NCI-H1436 (cell line): ENCODE measurements at places on chromosomes 2 and 18.

GRCh38 chr2:101821828-101822458 is 124.4 kb downstream of the MAP4K4 start:
- DNase-seq, result no peak

GRCh38 chr2:101223814-101224231 is 28.9 kb upstream of the CNOT11 start:
- DNase-seq, result no peak

DNA sequence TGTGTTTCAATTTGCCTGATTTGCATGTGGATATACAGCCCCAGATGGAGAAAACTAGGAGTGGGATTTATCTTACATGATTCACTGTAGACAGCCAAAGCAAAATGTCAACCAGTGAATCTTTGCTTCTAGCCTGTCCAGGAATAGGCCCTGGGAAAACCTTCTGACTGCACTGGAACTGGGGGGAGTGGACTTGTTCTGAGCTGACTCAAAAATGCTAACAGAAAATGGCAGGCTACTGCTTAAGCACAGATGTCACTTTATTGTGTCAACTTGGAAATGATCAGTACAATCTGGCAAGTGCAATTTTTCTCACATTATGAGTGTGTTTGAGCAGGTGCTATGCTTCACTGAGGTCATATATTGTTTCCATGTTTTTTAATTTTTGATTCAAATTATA is 593.7 kb downstream of the NRXN1 start:
- DNase-seq, result no peak

- DNase-seq, result no peak
Observed at GRCh38 chr2:217038001-217038400, 178.1 kb upstream of the TNP1 start.

DNA sequence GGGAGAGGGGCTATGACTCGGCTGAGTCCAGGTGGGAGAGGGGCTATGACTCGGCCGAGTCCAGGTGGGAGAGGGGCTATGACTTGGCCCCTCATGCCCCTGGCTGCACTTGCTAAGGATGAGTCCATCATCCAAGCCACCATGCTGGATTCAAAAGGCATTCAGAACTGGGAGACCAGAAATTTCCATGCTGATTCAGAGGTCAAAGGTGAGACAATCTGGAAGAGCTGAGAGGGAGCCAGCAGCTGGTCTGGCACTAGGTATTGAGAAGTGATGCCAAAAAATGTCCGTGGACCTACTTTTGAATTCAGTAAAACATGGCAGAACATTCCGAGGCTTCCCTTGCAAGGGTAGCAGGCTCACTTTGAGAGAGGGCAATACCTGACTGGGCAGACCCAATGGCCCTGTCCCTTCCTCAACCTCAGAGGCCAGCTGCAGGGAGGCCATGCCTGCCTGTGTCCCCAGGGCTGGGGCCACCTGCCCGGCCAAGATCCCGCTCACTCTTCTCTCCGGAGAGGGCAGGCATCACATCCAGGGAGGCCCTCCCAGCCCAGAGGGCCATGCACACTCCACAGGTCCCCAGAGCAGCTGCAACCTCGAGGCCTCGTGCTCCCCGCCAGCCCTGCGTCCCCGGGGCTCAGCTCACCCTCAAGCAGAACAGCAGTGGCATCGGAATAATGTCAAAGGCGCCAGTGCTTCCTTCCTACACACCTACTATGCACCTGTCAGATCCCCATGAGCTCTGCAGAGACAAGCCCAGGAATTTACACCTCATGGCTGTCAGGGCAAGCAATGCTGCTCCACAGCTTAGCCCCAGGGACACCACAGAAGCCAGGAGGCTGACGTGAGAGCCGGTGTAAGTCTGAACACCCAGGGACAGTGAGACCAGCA is 80.2 kb upstream of the GPC1 start:
- DNase-seq, result no peak

GRCh38 chr18:34848695-34849094 is 138.6 kb downstream of the DTNA start:
- DNase-seq, result no peak

DNA sequence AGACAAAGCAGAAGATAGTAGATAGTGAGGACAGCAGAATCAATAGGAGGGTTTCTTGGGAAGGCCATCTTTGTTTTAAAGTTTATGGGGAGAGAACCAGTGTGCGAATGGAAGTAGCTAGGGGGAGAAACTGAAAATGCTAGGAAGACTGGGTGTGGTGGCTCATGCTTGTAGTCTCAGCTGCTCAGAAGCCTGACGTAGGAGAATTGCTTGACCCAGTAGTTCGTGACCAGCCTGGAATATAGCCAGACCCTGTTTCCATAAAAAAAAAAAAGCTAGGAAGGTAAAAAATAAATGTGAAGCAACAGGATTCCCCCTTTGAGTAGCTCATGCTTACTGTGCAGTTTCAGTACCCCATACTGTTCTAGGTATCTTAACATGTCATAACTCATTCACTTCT is 19.2 kb upstream of the DRC1 start:
- DNase-seq, result no peak

GRCh38 chr2:113124181-113124961 is 3.0 kb upstream of the IL1RN start:
- no peak for DNase-seq

- DNase-seq, result no peak
Observed at GRCh38 chr18:35022426-35023001, 18.7 kb upstream of the MAPRE2 start.

- DNase-seq, result no peak
Observed at GRCh38 chr2:15634846-15635490, 43.3 kb downstream of the DDX1 start.

DNA sequence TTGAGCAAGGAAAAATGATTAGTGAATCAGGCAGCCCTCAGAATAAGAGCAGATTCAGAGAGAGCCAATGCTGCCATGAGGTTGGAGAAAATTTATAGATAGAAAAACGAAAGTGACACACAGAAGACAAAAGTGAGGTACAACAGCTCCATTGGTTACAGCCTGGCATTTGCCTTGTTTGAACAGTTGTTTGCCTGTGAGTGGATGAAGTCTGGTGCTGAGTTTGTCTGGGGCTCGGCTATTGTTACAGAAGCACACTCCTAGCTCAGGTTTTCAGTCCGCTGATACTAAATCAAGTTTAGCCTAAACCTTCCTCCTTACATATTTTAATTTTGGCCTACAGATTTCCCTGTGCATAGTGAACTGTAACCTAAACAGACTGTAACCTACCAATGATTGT is 387.8 kb upstream of the RAB12 start:
- DNase-seq, result no peak

DNA sequence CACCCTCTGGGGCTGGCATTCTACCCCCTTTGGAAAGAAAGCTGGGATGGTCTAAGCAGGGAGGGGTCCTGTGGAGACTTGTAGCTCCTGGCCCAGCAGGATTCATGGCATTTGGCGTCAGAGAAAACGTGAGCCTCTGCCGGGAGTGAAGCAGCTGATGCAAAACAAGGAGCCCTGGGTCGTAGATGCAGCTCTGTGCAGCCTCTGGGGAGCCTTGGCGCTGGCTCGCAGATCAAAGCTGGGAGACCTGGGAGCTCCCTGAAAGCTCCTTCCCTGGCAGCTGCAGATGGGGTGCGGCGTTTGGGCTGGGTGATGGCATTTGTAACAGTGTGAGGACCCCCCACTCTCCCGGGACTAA is 148.3 kb downstream of the KLHL29 start:
- no peak for DNase-seq

- DNase-seq, result no peak
Observed at GRCh38 chr18:495017-495416, 5.5 kb downstream of the COLEC12 start.

DNA sequence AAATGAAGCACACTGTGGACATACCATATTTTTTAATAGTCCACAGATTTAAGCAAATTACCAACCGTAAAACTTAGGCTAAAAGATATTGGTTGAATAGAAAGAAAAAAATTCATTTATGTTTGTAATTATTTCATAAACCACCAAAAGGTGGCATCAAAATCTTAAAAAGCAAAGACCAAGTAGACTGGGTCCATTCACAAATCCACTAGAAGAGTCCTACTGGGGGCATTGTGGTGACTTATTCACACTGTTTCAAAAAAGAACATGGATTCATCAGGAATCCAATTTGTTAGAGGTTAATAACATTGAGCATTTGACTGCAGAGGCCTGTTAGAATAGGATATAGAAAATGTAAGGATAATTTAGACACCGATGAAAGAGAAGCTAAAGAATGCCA is 194.9 kb upstream of the KYNU start:
- no peak for DNase-seq

DNA sequence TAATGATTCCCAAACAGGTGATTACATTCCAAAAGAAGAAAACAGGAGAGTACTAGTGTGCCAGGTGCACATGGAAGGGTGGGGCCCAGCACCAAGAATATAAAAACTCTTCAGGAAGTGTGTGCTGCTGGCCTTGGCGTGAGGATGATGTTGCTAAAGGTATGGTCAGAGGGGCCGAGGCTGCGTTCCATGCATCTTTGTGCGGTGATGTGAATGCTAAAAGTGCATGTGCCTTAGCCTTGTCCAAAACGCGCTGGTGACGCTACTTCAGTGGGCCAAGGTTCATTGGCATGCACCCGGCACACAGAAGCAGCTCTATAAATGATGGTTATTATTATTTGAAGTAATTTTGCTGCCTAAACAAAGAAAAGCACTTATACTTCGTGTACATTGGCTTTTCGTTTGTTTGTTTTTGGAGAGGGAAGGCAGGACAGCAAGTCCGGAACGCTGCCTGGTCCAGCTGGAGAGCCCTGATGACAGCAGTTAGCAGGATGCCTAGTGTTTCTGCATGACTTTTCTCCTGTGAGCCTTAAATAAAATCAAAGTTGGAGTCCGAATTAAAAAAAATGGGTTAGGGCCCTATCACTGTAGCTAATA is 2.9 kb downstream of the ALKAL2 start:
- DNase-seq, result no peak

- peak; percentile 64 for DNase-seq
Observed at GRCh38 chr2:72095364-72095763, 52.3 kb downstream of the CYP26B1 start.

DNA sequence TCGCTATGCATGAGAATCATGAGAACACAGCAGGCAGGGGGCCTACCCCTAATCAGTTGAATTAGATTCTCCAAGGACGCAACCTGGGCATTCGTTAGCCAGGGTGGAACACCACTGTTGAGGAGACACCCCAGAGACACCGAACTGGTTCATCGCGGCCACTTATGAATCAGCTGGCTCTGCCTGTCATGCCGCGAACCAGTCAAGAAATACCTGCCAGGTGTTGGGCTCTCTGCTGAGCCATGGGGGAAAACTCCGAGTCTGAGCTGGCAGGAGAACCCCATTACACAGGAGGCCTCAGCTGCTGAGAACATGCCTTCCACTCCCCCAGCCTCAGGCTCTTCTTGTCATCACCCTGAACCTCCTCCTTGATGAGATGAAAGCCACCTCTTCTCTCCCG is 184.3 kb downstream of the SMAD7 start:
- no peak for DNase-seq

GRCh38 chr2:217477583-217477982 is 525.2 kb downstream of the TNS1 start:
- DNase-seq, result no peak

- DNase-seq, result no peak
Observed at GRCh38 chr2:207149249-207150213, 16.2 kb downstream of the KLF7 start.

- no peak for DNase-seq
Observed at GRCh38 chr2:8542381-8543059, 139.3 kb upstream of the ID2 start.

DNA sequence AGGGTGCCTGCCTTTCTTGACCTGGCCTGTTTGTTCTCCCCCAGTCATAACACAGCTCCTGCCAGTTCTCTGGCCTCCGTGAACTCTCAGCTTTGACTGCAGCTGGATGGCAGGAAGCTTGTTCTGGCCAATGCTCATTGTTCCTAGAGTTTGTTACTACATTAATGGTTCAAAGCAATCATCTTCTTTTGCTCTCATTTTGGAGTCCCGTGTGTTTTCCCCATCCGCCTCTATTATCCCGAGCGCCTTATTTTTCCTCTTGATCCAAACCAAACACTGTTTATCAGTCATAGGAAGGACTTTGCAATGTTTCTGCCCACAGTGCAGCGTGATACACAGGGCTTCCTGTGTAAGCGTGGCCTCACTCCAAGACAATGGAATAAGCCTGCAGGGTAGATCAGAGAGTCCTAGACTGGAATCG is 184.3 kb upstream of the APCDD1 start:
- DNase-seq, result no peak

GRCh38 chr2:239601201-239601851 is 200.5 kb upstream of the HDAC4 start:
- DNase-seq, result no peak

- DNase-seq, result no peak
Observed at GRCh38 chr18:58787536-58788149, 77.0 kb upstream of the ZNF532 start.

DNA sequence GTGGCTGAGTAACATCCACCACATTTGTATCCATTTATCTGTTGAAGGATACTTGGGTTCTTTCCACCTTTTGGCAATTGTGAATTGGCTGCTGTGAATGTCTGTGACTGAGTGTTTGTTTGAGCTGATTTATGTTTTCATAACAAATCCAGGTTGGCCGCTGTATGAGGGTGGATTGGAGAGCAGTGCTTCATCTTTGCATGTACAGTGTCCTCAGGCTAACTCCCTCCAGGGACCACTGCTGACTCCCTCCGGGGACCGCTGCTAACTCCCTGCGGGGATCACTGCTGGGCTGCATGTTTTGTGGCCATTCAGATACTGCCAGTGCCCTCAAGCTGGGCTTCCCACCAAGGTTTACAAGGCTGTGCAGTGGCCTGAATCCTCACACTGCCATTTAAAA is 10.2 kb downstream of the BOK start:
- peak; percentile 17 for DNase-seq

DNA sequence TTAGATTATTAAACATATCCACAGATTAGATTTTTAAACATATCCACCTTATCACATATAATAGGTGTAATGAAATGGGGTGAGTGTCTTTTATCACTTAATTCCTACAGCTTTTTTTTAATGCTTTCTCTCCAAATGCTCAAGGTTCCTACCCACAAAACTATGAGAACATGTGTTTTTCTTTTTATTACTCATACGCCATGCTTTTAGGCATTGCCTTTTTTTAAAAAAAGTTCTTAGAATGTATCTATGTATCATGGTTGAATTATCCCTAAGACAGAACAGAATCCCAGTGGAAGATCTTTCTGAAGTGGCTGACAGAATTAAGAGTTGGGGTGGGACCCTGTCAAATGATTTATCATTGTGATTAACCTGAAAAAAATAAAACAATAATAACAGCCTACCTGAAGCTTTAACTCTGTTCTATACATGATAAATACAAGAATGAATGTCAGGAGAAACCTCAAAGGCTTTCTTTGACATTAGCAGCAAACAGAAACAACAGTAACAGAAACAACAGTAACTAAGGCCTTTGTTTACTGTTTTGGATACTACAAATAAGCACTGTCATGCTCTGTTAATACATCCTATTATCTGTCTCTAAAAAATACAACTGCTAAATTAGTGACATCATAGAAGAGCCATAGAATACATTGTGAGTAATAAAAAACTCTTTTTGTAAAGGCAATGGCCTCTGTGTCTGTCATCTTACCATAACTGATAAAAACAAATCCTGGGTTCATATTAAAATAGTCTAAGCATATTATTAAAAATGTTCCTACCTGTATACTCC is 4.1 kb upstream of the ZNF397 start:
- DNase-seq, result no peak

GRCh38 chr18:76847916-76848315 is 25.6 kb downstream of the ZNF236 start:
- no peak for DNase-seq

- no peak for DNase-seq
Observed at GRCh38 chr2:26018184-26019055, 15.5 kb upstream of the RAB10 start.

GRCh38 chr2:63465633-63466032 is 122.6 kb downstream of the WDPCP start:
- DNase-seq, result no peak
